ENCODE measurements at places on chromosomes 7 and 10.

DNA sequence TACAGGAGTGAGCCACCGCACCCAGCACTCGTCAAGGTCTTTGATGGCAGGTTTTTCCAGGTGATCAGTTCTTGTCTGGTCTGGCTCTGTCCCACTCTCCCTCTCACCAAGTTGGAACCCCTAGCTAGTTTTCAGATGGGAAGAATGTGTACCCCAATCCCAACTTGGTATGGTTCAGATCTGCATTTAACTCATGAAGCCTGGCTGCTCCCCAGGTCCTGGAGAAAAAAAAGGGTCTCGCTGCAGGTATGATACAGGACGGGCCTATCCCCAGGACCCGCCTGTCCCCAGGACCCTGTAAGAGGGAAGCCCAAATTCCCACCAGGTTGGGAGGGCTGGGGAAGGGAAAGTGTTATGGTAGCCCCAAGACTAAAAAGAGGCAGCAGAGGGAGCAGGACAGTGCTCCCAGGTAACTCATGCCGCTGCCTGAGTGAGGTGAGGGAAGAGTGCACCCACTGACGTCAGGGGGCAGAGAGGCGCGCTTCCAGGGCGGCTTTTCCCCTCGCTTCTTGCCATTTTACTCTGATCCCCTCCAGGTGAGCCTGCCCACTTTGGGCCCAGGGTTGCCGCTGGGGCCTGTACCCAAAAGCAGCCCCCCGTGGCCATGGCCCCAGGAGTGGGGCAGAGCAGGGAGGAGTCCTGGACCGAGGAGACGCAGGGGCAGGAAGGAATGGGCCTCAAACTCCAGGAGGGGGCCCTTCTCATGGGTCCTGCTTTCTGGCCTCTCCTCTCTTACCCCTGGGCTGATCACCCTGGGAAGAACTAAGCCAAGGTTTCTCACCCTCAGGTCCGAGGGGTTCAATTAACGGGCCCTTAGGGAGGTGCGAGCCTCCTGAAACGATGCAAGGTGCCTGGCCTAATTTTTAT lies 36.4 kb upstream of the SRRM3 start:
- no peak for DNase-seq

GRCh38 chr10:80108576-80109239 lies 23.8 kb upstream of the PLAC9 start:
- no peak for DNase-seq

GRCh38 chr7:36305226-36305625 lies 84.4 kb upstream of the ANLN start:
- no peak for DNase-seq

DNA sequence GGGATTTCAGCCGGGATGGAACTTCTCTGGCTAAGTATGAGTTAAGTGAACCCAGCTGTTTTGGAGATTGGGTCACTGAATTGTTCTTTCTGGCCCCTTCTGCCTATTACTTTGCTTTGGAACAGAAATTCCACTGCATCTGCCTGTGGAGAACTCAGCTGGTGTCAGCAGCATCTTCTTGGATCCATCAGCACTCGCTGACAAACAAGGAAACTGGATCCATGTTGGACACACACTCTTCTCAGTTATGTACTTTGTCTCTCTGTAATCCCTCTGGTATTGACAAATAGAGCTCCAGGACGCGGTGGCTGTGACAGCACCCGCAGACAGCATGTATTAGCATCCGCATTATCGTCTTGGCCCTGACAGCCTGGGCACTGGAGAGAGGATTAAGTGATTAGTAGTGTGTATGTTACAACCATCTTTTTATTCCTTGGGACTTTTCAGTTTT lies 73.0 kb upstream of the BMPER start:
- DNase-seq, result no peak

- peak; percentile 87 for DNase-seq
Observed at GRCh38 chr7:70856901-70857630, 274.9 kb upstream of the GALNT17 start.

- DNase-seq, result no peak
Observed at GRCh38 chr10:3233486-3233990, 61.0 kb upstream of the PITRM1 start.

DNA sequence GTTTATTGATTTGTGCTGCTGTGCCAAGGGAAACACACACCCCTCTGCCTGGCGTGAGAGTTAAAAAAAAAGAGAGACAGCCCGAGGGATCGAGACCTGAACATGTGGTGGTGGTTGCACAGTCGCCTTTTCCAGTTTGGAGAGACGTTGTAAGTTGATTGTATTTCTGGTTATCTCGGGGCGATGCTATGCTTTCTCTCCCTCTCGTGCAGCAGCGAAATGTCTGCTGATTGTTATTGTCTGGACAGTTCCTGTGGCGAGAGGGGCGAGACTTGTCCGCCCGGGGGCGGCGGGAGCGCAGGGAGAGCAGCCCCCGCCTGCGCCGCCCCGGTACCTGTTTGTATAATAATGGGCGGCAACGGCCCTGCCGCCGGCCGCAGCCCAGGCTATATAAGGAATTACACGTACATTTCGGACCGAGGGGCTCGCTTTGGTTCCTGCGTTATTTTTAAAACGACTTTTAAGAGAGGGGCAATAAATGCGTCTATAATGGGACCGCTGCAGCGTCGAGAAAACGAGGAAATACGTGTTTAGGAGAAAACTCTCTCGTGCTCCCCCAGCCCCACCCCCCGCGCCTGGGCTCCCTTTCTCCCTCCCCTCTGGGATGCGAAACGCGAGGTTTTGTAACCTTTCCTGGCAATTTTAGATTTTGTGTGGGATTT lies 1.7 kb downstream of the ZEB1 start:
- DNase-seq, result peak; percentile 34

DNA sequence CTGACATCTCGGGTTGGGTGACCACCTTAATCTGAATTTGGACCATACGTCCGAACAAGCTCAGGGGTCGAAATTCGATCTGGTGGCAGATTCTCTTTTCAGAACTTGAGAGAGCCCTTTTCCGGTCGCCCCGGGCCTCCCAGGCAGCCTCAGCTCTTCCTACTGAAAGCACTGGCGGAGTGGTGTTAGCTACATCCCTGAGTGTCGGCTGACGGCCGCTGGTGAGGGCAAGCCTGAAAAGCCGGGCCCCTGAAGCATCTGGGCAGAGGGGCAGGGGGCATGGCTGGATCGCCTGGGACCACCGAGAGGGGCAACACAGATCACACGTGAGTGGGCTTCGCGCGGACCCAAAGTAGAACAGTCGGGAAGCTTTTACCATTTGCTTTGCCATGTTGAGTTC lies 116.1 kb downstream of the SMURF1 start:
- no peak for DNase-seq

DNA sequence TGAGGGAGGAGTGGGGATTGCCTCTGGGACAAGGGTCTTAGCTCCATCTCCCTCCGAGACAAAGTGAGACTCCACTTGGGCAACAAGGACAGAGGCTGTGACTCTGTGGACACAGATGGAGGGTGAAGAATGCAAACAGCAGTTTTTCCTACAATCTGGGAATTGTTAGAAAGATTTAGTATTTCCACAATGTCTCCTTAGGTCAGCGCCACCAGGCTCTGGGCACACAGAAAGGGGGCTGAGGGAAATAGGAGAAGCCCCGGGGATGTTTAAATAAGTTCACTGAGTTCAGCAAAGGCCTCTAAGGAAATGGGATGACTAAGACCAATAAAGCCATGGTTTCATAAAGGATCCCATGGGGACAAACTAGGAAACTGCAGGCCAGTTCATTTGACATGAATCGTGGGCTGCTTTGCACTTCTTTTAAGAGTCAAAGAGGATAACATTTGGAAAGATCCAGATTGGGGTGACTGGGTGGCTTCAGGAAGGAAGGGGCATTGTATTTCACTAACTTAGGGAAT lies 219.8 kb upstream of the GLI3 start:
- no peak for DNase-seq

DNA sequence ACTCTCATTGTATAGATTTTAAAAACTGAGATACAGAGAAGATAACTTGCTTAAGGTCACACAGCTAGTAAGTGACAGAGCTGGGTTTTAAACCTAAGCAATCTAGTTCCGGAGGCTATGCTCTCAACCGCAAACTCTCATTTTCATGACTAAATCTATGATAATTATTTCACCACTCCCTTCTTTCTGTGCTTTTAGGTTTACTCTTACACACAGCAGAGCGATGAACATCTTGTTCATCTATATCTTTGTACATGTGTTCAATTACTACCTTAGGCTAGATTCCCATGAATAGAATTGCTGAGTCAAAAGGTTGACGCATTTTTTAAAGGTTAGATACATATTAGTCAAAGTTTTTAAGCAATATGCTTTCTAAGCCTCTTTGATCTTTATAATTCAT lies 154.8 kb downstream of the CHN2 start:
- DNase-seq, result no peak

DNA sequence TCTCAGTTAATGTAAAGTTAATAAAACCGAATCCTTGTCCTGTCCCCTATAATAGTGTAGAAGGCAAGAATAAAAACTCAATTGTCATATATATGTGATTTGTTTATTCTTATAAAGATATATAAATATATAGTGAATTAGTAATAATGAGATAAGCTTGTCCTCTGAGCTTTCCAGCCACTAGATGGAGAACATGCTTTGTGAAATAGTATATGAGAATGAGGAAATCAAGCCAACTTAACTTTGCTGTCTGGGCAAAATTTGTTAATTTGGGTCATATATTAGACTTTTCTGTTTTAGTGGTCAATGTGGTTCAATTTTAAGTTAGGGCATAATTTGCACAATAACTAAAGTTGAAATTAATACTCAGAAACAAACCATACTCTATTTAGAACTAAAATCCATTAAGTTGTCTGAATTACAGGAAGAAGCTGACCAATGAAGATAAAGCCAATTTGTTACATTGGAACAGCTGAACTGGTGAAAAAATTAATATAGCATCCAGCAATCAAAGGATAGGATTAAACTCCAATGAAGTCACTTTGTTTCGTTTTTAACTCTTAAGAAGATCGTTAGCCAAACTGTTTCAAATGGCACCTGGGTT lies 595.0 kb downstream of the ARL4A start:
- no peak for DNase-seq

DNA sequence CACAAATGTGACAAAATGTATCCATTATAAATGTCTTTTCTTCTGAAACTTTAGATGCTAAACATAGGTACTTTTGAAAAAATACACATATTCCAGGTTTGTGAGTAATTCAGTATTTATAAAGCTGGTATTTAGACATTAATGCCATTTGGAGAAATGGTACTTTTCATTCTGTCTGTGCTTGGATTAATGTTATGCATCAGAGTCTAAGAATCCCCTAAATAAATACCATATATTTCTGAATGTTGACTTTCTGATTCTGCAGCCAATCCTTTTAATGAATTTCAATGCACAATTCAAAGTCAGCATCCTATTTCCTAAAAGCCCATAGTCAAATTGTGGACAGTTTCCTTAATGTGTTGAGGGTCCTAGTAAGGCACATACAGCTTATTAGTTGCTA lies 145.0 kb downstream of the DKK1 start:
- DNase-seq, result no peak
